ENCODE measurements at places on chromosomes 12 and 14.
A peak's percentile ranks its signal among the peaks of the same experiment; 100 is the strongest.

- DNase-seq, result no peak
These were observed 240.0 kb upstream of the TMEM132C start for GRCh38 chr12:128026696-128027574.

DNA sequence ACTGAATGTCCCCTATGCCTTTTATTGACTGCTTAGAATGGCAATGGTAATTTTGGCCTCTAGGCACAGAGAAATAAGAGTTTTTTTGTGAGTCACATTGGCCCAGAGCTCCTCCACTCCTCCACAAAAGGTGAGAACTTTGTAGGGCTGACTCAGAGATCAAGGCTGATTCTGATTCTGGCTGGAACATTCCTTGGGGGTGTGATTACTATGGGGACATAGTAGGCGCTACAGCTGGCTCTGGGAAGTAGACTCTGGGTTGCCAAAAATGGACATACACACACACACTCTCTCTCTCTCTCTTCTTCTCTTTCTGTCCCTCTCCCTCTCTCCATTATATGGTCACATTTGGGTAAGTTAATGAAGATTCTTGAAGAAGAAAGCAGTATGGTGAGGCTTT lies 174.6 kb upstream of the DDHD1 start:
- DNase-seq, result no peak

- no peak for DNase-seq
These were observed 156.6 kb downstream of the PAX9 start for GRCh38 chr14:36818246-36818645.

DNA sequence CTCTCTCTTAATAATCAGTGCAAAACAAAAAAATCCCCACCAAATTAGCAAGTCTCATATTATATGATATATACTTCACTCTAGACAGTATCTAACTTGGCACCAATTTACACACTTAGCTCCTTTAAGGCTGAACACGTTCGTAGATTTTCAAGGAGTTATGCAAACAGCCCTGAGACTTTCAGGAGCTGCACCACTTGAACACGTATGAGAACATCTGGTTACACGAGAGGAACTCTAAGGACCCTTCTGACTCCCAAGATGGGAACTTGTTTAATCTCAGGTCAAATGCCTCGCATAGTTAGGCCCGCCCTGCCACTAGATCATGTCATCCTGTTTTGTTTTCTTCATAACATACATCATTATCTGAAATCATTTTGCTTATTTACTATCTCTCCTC lies 10.0 kb downstream of the SPRING1 start:
- DNase-seq, result no peak

- DNase-seq, result no peak
These were observed 114.7 kb upstream of the C14orf180 start for GRCh38 chr14:104464907-104465306.

- DNase-seq, result peak; percentile 27
These were observed 13.2 kb downstream of the PLBD1 start for GRCh38 chr12:14554281-14555007.

GRCh38 chr14:24082411-24083080 lies 11.2 kb downstream of the CPNE6 start:
- DNase-seq, result no peak

- DNase-seq, result no peak
These were observed 1029.4 kb downstream of the TRHDE start for GRCh38 chr12:73301530-73301929.

Measured in NCI-H1105 (cell line).